ENCODE measurements at places on chromosomes 3 and 15.
A peak's percentile ranks its signal among the peaks of the same experiment; 100 is the strongest.

GRCh38 chr3:1513662-1514061 is 420.8 kb downstream of the CNTN6 start:
- no peak for DNase-seq

DNA sequence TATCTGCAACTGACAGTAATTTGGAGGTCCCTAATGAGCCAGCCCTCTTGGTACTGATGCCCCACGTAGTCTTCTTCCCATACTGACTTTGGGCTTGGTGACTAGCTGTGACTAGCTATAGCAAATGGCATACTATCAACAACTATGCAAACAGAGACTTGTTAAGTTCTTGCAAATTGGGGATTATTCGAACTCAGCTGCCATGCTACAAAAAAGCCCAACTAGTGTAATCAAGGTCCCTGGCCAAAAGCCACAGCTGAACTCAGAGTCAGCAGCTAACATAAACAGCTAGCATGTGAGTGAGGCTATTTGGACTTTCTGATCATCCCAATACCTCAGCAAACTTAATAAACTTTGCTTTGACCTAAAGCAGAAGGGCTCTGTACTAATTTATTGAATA is 121.2 kb upstream of the PLXND1 start:
- no peak for DNase-seq

DNA sequence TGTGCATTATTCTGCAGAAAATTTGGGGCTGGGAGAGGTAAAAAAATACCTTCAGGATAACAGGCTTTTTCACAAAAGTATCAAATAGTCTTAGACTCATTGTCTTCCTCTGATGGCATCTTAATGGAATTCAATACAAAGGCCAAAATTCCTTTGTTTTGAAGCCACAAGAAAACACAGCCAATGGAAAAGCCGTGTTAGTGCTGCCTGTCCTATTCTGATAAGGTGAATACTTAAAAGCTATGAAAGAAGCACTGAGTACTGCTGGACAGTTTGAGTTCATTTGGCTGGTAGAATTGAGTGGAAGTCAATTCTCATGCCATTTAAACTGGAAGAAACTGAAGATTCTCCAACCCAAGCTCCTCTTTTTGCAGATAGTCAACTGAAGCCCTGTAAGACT is 395.3 kb upstream of the TPRG1 start:
- DNase-seq: no peak

- no peak for DNase-seq
Measured at GRCh38 chr3:187903697-187904096, 158.4 kb upstream of the BCL6 start.

DNA sequence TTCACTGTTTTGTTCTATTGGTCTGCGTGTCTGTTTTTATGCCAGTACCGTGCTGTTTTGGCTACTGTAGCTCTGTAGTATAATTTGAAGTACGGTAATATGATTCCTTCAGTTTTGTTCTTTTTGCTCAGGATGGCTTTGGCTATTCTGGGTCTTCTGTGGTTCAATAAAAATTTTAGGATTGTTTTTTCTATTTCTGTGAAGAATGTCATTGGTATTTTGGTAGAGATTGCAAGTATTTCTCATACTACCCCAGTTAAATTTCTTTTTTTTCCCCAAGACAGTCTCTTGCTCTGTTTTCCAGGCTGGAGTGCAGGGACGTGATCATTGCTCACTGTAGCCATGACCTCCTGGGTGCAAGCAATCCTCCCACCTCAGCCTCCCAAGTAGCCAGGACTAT is 53.4 kb downstream of the STARD9 start:
- DNase-seq: no peak

GRCh38 chr3:62670351-62670750 is 204.9 kb downstream of the CADPS start:
- no peak for DNase-seq

GRCh38 chr3:185362850-185363661 is at the start of gene MAP3K13:
MAP3K13 (plus strand) TSS chr3:185363136; CDS start chr3:185428582, 65,446 bp downstream.
- peak; percentile 97 for DNase-seq

- DNase-seq: no peak
Measured at GRCh38 chr15:100588638-100589242, 13.2 kb downstream of the LINS1 start.

- DNase-seq: no peak
Measured at GRCh38 chr3:55812394-55813013, 325.4 kb upstream of the WNT5A start.

- DNase-seq: peak; percentile 61
Measured at GRCh38 chr15:85485956-85486567, 105.7 kb downstream of the AKAP13 start.

- DNase-seq: no peak
Measured at GRCh38 chr3:36957862-36958686, 13.2 kb upstream of the TRANK1 start.

DNA sequence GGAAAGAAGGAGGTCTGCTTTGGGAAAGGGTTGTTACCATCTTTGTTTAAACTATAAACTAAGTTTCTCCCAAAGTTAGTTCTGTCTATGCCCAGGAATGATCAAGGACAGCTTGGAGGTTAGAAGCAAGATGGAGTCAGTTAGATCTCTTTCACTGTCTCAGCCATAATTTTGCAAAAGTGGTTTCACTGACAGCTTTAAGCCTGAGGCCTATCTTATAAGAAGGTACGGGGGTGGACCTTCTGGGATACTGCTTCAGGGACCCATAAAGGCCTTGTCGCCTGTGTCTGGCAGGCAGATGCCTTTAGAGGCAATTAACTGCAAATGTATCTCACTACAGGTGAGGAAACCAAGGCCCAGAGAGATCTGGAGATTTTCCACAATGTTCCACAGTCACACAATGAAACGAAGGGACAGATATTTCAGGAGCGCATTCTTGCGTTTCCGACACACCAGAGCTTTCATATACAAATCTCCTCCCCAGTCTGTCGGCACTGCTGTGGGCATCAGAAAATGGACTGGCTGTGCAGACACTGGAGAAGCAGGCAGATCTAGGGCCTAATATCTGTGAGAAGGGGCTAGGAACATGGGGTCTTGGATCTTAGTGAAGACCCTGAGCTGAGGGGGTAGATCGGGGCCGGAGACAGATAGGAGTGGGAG is 169.5 kb upstream of the SMAD3 start:
- no peak for DNase-seq

DNA sequence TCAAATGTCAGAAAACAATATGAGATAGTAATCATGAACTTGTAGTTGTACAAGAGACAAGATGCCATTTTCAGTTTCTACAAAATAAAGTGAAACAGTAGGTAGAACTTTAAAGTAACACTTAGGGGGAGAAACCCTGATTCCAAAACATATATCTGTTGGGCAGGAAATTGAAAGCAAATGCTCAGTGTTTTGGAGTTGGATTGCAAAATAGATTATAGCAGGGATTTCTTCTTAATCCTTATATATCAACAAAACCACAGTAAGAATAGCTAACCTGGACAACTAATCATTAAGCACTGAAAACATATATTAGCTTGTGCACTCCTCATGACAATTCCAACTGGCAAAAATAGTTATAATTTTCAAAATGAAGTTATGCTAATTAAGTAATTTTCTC is 46.9 kb downstream of the COMMD2 start:
- no peak for DNase-seq

- DNase-seq: peak; percentile 73
Measured at GRCh38 chr15:48250640-48251076, 44.6 kb downstream of the SLC12A1 start.

DNA sequence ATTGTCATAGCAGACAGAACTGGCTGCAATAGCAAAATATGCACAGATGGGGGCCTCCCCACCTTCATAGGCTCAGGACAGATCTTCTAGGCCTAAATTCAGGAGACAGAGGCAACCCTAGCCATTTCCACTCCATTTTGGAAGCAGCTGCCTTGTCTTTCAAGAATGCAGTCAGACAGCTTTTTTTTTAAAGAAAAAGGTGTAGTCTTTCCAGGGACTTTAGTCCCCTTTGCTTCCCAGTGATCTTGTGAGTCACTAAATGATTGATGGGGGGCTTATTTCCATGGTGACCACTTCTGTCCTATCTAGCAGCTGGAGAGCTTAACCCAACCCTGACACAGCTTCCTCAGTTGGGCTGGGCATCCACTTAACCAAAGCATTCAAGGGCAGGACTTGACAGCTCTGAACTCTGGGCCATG is 165.9 kb downstream of the TPRG1 start:
- no peak for DNase-seq

DNA sequence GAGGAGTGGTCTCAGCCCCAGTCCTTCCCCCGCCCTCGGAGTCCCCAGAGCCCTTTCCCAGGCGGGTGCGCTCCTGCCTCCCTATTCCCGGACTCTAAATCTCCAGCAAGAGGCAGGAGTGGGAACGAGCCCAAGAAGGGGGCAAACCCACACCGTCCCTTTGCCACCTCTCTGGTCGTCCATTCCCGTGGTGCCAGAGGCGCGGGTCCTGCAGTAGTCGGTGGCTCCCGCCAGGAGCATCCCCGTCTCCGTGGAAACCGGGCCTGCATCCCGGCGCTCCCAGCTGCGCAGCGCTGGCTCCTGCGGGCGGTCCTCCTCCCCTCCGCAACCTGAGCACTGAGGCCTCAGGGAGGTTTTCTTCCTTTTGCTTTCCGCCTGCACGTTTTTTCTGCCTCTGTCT is 44.8 kb downstream of the LHFPL4 start:
- no peak for DNase-seq

DNA sequence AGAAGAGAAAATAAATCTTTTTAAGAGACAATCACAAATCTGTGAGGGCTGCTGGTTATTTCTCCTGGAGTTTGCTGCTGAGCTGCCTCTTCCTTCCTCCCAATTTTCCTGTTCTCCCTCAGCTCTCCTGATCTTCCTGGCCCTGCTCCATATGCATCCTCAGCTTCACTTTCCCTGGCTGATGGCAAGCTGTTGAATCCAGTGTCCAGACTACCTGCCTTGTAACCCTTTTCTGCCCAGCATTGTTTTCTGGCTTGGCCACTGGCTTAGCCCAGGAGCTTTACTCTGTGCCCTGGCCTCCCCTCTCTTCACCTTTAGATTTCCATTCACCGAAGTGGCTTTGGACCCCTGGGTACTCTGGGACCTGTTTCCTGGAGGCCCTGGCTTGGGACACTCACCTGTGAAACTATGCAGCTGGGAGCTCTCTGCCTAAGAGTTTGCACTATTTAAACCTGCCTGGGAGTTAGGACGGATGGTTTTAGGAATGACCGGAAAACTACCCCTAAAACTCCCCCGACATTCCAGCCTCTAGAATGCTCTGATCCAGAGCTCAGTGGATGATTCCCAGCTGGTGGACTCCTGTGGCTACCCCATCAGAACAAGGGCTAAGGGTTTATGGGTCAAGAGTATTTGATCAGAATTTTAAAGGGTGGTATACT is 90.0 kb downstream of the RBPMS2 start:
- DNase-seq: no peak

DNA sequence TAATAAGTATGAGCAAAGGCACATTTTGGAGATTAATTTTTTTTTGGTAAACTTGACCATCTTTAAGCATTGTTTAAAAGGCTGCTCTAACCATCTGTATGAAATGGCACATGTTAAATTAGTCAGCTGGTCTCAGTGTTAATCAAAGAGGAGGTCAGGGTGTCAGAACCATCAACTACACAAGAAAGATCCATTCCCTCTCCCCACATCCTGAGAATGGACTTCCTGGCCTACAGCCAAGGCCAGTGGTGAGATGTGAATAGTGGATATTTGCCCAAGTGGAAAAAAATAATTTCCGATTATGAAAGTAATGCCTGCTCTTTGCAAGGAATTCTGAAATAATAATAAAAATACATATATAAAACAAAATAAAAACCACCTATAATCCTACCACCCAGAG is 641.7 kb downstream of the NR2F2 start:
- no peak for DNase-seq

DNA sequence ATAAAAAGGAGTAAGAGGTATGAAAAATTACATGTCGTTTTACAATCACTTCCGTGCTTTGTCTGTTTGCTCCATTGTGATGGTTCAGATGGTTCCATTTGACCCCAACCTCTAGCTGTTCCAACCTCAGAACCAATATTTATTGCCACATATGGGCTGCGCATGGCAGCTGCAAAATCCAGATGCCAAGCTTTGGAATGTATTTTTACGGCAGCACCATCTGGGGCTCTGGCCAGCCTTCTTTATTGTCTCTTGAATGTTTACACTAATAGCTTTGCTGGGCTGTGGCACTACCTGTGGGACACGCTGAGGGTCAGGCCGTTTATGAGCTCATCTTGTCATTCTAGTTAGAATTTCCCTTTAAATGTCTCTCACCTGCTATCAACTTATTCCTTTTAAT is 219.8 kb downstream of the ROBO2 start:
- peak; percentile 58 for DNase-seq

DNA sequence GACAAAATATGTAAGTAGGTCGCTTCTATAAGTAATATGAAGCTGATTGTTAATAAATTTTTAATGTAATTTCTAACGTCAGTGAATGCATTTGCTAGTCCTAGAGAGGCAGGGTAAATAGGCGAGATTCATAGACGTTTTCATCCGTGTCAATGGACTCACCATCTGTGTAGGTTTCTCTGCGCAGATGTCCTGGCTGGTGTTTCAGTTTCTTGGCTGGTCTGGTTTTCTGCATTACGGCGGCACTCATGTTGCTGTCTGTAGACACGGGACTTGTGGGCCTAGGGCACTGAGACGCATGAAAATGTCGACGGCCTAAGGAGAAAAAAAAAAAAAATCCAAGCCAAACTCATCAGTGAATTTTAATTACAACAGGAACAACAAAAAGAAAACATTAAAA is 1153.3 kb downstream of the ROBO1 start:
- DNase-seq: no peak

- peak; percentile 52 for DNase-seq
Measured at GRCh38 chr3:113626503-113627371, 69.7 kb downstream of the USF3 start.

GRCh38 chr3:119700269-119700919 is 2.4 kb upstream of the CFAP91 start:
- DNase-seq: no peak

DNA sequence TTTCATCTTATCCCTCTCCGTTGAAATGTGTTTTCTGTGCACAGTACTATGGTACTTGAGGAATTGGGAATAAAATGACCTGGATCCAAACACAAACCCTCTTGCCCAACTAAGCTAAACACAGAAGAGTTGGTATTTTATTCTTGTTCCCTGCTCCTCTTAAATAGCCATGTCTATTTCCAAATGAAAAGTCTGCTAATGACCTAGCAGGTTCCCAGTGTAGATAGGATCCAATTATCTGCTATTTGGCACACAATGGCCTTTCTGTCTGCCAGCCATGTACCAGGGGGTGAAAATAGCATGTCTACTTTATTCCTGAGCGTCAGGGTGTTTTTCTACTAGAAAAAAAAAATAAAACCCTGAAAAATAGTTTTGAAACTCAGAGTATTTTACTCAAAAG is 657.0 kb upstream of the NAALADL2 start:
- peak; percentile 71 for DNase-seq

GRCh38 chr15:52102463-52102862 is 10.1 kb downstream of the BCL2L10 start:
- DNase-seq: no peak

- no peak for DNase-seq
Measured at GRCh38 chr3:135907422-135908165, 57.9 kb upstream of the PPP2R3A start.

Data from NCI-H2081 (cell line).